DND-41 (cell line): ENCODE measurements at places on chromosomes 12 and 14.

DNA sequence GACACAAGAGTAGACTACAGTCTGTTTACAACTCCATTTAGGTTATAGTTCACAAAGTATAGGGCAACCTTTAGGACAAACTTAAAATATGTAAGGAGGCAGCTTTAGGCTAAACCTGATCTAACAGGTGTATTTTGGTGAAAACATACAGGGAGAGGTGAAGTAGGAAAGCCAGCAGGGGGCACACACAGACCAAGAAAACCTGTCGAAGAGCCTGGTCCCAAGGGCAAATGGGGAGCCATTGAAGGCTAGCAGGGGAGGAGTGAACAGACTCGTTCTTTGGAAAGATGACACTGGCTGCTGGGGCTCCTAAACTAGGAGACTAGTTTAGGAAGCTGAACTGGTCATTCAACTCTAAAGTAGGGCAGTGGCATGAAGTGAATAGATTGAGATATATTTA lies 138.8 kb upstream of the WSCD2 start:
- peak; percentile 38 for DNase-seq

- no peak for DNase-seq
Measured at GRCh38 chr12:103028881-103029639, 71.6 kb downstream of the ASCL1 start.

GRCh38 chr14:92215579-92215978 lies 93.8 kb downstream of the CPSF2 start:
- no peak for DNase-seq

DNA sequence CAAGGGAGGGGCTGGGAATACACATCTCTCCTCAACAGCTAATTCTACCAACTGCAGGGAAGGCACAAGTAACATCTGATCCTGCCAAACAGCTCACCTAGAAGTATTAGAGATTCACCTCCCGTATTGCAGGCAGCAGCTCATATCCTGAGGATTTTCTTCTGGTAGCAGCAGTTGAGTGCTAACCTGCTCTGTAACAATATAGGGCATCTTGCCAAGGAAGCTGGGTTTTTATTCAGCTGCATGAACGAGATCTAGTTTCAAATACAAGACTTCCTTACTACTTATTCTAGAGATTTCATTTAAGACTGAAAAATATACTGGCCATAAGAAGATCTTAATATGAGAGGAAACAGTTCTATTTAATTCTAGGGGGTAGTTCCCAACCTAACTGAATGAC lies 261.4 kb upstream of the USP15 start:
- DNase-seq = no peak

GRCh38 chr14:79629411-79630287 lies 581.7 kb downstream of the DIO2 start:
- no peak for DNase-seq

DNA sequence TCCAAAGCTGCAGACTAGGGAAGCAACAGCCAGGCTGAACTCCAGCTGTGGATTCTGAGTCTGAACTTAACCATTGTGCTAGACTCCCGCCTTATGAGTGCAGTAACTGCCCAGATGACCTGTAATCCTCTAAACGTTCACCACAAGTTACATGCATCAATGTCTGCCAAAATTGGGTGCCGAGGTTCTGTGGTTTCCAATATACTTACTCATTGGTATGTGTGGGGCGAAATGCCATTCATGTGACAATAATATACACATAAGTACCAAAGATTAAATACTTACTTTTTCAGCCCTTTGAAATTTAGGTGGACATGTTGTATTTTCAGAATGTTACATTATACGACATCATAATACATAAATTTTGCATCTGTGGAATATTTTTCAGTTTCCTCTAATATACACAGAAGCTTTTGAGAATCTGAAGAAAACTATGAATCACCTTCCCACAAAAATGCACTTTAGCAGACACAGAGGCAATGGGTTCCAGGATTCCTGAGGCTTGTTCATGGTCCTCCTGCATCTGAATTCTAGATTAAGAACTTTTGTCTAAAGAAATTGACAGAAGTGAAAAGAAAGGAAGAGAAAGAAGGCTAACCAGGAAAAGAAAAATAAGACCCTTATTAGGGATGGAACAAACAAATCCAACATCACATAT lies 31.7 kb downstream of the GRIP1 start:
- no peak for DNase-seq

- DNase-seq = peak; percentile 19
Measured at GRCh38 chr12:116520801-116521471, 38.2 kb upstream of the MAP1LC3B2 start.

GRCh38 chr14:22812744-22813143 lies 2.5 kb downstream of the SLC7A7 start:
- DNase-seq = no peak

GRCh38 chr14:69079188-69079742 lies 73.7 kb downstream of the DCAF5 start:
- DNase-seq = no peak

- DNase-seq = no peak
Measured at GRCh38 chr12:99136516-99136915, 491.4 kb downstream of the APAF1 start.

- DNase-seq = no peak
Measured at GRCh38 chr12:74337951-74338350, 199.7 kb upstream of the ATXN7L3B start.

DNA sequence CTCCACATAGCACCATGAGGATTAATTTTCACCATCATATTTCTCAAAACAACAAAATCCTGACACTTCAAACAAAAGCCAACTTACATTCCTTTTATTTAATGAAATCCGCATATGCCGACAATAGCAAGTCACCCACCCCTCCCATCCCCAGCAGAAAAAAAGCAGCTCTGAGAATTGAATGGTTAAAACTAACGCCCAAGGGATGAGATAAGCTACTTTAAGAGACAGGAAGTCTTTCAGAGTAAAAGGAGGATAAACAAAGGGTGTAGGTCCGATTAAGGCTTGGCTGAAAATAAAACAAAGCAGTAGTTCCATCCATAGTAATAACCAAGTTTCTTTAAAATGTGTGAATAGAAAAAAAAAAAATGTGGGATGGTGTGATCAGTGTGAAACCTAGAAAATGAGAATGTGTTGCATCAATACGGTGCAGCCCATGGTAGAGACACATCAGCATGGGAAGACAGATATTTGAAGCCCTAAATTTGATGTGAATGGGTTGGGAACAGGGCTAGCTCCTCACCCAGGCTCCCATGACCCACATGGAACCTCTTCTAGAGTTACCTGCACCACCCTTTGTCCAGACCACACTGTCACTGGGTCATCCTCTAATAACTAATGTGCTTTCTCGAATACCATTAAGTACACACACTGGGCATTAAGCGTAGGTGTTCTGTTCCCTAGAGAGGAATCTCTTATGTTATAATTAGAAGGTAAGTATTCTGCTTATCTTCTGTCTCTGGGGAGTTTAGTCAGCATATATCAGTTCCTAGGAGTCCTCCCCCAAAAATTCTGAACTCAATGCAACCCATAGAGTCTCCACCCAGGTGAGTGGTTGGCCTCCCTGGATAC lies 31.7 kb downstream of the RTRAF start:
- peak; percentile 74 for DNase-seq

GRCh38 chr12:95820096-95820703 lies 29.6 kb upstream of the NTN4 start:
- DNase-seq = no peak

DNA sequence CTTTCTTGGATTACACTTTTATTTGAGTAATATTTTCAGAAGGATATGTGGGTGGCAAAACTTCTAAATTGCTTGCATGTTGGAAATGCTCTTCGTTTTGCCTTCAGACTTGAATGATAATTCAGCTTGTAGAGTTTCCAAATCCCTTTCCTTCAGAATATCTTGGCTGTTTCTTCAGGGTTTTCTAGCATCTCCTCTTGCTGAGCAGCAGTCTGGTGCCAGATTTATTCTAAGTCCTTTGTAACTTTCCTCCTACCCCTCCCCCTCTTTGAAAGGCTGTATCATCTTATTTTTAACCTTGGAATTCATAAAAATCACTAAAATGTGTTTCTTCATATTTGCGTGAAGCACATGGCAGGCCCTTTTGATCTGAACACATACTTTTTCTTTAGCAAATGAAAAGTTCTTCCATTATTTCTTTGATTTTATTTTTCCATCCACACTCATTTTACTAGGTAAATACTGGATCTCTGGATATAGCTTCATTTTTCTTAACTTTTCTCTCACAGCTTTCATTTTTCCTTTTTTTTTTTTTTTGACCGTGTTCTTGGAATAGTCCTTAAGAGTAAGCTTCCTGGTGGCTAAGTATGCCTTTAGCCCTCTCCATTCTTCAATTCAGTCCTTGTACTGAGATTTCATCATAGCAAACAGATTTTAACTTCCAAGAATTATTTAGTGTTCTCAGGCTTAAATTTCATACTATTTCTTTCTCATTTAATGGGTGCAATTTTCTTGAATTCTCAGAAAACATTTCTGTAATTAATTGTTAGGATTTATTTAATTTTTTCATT lies 102.0 kb downstream of the SLC38A4 start:
- no peak for DNase-seq

GRCh38 chr12:74732826-74733225 lies 195.2 kb downstream of the ATXN7L3B start:
- no peak for DNase-seq

GRCh38 chr14:97138801-97139200 lies 341.6 kb downstream of the VRK1 start:
- no peak for DNase-seq

DNA sequence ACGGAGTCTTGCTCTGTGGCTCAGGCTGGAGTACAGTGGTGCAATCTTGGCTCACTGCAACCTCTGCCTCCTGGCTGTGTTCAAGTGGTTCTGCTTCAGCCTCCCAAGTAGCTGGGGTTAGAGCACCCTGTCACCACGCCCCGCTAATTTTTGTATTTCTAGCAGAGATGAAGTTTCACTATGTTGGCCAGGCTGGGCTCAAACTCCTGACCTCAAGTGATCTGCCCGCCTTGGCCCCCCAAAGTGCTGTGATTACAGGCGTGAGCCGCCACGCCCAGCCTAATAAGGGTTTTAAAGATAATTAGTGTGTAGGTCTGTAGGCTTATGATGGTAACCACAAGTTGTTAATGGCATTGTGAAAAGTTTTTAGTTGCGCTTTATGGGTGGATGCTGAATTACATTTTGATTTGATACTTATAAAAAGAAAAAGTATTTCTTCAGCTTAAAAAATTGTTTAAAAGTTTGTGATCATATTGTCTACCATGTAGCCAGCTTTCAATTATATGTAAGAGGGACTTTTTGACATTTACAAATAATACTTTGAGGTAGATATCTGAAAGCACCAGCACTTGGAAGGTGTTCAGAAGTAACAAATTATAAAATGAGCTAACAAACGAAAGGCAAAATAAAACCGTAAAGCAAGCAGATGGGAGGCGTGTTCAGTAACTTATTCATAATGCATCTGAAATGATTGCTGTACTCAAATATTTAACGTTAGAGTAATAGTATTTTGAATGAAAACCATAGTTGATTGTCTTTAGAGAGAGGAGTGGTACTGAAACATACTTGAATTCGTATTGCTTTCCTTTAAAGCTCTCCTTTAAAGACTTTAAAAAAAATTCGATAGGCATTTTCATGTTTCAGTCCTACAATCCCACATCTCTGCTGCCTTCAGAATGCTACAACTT lies 37.1 kb downstream of the MDM2 start:
- no peak for DNase-seq

DNA sequence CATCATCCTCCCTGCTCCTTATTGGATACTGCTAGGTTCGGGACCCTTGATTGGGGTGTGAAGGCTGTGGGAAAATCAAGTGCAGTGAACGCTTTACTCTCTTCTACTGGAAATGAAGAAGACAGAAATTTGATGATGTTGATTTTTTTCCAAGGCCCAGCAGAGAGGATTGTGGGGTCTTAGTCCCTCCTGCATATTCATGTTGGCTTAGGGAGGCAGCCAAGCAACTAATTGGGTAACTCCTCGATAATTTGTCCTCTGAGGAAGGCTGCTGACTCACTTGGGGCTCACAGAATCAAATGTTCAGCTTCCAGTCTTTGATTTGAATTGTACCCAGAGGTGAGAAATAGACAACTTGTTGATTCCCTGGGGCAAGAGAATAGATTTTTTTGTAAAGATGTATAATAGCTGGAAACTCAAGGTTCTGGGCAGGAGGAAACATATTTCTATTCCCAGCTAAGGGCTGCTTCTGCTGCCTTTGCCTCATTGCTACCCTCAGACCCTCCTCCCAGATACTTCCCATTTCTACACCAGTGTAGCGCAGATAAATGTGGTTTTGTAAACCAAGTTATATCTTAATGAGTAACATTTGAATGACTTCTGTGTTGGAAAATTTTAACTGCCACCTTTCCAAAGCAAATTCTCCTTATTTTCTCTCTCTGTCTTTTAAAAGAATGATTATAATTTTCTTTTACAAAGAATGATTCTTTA lies 21.7 kb downstream of the NEUROD4 start:
- no peak for DNase-seq

GRCh38 chr12:85979641-85980040 lies 105.5 kb downstream of the NTS start:
- DNase-seq = no peak
